ENCODE measurements at places on chromosomes 2 and 18.

DNA sequence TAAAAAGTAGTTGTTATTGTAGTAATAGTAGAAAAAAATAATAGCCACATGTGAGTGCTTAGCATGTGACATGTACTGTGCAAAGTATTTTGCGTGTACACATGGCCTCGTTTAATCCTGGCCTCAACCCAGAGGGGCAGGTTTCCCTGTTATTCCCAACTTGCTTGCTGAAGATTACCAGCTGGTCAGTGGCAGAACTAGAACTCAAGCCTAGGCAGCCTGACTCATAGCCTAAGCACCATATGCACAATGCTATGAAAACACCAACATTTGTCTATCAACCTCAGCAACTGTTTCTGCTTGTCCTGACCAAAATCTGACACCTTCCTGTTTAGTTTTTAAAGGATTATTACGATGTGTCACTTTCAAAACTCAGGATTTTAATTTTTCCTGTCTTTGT, 234.9 kb upstream of the SMAD7 start:
- DNase-seq: no peak

DNA sequence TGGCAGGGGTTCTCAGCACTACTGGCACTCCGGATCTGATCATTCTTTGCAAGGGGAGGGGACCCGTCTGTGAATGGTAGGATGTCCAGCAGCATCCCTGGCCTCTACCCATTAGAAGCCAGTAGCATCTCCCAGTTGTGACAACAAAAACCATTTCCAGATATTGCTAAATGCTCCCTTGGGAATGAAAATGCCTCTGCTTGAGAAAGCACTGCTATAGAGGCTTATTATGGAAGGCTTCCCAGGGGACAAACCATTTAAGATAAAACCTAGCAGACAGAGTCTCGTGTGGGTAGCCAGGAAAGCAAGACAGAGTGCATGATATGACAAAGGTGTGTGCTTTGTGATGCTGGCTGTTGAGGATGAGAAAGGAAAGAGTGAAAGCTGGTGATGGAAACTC, 273.7 kb downstream of the TMX3 start:
- no peak for DNase-seq

DNA sequence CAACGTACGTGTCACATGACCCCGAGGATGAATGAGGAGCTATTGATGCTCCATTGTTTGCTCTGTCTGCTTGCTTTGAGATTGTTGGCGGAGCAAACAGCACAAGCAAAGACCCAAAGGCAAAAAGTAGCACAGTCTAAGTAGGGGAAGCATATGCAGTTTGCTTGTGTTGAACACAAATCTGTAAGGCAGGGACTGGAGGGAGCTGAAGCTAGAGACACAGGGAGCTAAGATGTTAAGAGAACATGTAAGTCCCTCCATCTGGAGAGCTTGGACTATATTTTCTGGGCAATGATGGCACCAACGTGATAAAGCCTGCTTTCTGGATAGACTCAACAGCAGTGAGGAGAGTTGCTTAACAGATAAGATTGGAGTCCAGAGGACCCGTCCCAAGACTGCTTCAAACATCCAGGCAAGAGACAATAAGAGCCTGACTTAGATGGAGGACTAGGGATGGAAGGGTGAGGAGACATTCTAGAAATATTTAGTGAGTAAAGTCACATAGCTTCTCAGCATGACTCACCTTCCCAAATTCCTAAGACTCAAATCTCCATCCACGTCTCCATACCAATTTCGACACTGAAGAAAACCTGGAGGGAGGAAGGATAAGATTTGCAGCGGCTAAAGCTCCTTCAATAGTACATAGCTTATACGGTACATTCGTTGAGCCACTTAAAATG, 88.1 kb upstream of the KLF7 start:
- DNase-seq: no peak

GRCh38 chr18:3625742-3626091, 175.7 kb downstream of the TGIF1 start:
- DNase-seq: no peak

GRCh38 chr18:58527285-58527951, 101.5 kb downstream of the ALPK2 start:
- DNase-seq: no peak

GRCh38 chr18:35182151-35182550, 58.7 kb upstream of the ZNF397 start:
- DNase-seq: no peak

DNA sequence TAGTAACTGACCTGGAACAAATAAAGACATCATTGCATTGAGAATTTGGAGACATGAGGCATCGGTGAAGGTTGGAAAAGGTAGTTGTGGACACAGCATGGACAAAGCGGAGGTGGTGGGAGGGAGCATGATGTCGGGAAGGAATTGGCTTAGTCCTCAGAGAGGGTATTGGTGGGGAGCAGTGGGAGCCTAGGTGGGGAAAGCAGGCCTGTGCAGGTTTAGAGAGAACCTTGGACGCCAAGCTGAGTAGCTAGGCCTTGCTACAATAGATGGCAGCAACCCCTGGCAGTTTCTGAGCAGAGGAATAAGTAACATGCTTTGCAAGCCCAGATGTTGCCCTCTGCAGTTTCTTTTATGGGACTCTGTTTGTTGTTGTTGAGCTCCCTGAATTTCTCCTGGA, 177.1 kb upstream of the LHCGR start:
- DNase-seq: no peak

GRCh38 chr18:227902-228301, 39.9 kb downstream of the THOC1 start:
- no peak for DNase-seq

DNA sequence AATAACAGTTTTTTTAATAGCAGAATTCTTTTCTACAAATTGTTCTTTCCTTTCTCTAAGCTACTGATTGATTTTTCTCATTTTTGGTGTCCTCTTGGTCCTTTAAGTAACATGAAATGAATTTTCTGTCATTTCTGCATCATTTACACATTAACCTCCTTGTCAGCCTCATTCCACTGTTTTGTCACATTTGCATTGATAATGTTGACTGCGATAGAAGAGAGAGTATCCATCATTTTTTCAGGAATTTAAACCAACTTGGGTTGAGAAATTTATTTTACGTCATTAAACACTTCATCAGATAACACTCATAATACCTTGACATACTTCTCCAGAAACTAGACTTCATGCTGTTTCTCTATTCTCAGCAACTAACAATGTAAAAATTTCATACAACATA, 422.2 kb downstream of the LRRTM4 start:
- DNase-seq: no peak

GRCh38 chr2:51401546-51401945, 369.6 kb upstream of the NRXN1 start:
- no peak for DNase-seq

DNA sequence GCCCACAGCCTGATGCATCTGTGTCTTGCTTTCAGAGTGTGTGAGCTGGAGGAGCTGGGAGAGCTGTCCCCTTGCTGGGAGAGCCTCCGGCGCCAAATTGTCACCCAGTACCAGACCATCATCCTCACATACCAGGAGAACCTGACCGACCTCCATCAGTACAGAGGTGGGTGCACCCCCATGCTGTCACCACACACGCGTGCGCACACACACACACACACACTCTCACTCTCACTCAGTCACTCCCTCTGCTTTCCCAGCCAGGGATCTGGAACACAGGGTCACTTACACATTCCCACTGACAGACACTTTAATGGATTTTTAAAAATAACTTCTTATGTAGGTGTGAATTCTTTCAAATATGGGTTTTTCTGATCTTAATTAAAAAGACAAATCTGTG, 64.5 kb downstream of the COA5 start:
- DNase-seq: no peak

DNA sequence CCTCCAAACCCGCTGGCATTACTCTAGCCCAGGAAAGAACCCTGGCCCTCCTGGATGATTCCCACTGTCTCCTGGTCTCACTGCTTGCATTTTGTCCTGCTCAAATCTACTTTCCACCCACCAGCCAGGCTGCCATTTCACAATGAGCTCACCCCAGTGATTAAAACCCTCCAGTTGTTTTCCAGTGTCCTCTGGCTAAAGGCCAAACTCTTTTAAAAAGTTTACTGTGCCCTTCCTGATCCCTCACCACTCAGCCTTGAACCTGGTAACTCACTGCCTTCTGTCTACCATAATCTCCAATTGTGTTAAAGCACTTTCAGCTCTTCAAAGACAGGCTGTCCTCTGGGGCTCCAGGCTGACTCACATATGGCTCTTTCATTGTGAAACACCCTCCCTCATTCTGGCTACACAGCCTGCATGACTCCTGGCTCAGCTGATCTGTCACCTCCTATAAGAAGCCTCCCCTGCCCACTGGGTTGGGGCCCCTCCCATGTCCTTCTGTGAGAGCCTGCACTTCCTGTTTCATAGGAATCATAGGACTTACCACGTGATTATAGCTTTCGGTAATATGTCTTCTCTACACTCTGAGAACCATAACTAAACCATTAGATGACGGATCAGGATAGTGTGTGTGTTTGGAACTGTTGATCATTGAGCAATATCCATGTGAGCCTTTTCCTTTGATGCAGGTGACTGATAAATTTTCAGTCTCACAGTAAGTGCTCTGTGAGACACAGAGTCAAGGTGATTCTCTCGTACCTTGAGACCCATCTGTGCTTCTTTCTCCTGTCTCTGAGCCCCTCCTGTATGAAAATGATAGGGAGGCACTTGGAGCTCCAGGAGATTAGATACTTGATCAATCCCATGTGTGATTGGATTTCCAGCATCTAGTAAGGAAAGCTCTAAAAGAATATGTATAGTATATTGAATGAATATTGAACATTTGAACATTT, 590.8 kb upstream of the ID2 start:
- no peak for DNase-seq

GRCh38 chr2:78811955-78812610, 213.4 kb upstream of the REG3G start:
- no peak for DNase-seq

DNA sequence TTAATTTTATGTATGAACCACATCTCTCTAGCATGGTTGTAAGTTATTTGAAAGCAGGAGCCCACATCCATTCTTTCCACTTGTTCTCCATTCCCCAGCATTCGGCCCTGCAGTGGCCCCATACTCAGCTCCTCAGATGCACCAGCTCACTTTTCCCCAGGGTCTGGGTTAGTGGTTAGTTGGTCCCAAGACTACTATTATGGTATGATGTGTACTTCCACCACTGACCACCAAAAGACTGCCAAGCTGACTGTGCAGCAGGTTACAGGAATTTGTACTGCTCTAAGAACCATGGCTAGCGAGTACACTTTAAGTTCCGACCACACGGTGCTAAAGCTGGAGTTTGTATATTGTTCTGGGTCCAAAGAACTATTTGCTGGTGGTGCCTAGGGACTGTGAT, 413.6 kb upstream of the TCF4 start:
- DNase-seq: no peak

DNA sequence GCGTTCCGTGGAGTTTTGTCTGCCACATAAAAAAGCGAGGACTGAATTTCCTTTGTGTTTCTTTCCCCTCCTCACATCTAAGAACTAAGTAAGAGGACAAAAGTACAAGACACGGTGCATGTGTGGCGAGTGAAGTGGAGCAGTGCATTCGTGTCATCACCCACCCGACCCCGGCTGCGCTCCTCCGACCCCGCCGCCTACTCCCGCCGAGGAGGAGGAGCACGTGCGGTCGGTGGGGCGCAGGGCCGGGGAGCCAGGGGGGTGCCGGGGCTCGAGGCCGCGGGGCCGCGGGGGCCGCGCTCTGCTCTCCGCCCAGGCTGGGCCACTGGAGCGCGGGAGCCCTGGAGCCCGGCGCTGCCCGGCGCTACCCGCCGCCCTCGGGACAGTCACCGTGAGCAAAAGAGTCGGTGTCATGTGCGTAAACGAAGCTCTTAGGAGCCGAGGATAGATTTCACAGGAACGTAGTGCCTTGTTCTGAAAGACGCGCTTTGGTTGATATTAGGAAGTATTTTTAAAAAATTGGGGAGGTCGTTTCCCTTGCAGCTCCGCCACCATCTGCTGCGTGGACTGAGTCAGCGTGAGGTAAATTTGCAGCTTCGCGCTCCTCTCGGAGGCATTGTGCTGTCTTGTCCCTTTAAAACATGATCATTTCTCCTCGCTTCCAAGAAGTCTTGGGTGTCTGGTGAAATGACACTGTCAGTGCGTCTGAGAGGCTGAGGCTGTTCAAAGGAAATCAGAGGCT, 11.0 kb downstream of the TBR1 start:
- no peak for DNase-seq

GRCh38 chr18:44823782-44824181, 143.1 kb downstream of the SETBP1 start:
- no peak for DNase-seq

GRCh38 chr2:230254152-230254881, 28.8 kb downstream of the SP140 start:
- peak; percentile 39 for DNase-seq

DNA sequence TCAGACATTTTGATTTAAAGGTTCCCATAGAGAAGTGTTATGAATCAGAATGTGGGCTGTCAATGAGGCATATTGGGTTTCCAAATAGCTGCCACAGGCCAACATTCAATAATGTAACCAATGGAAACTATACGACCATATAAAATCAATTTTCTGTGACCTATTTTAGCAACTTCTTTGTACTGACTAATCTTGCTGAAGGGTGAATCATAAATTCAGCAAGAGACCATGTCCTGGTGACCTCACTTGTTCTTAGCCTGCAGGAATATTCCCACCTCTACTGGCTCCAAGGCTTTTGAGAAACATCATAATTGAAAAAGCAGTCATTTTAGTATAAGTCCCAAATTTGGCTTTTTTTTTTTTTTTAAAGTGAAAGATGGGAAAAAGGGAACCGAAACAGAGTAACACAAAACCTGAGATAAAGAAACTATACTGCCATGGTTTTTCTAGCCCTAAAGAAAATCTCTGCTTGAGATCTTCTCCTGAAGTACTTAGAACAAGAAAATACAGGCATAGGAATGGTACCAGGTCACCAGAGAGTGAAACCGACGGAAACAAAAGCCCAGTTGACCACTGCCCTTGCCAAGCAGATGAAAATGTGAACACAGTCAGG, 32.1 kb downstream of the PLEKHM3 start:
- DNase-seq: no peak

GRCh38 chr2:215528555-215528954, 92.7 kb upstream of the FN1 start:
- DNase-seq: no peak

- DNase-seq: no peak
These were observed 145.1 kb upstream of the RMP24 start for GRCh38 chr18:35827275-35827902.

DNA sequence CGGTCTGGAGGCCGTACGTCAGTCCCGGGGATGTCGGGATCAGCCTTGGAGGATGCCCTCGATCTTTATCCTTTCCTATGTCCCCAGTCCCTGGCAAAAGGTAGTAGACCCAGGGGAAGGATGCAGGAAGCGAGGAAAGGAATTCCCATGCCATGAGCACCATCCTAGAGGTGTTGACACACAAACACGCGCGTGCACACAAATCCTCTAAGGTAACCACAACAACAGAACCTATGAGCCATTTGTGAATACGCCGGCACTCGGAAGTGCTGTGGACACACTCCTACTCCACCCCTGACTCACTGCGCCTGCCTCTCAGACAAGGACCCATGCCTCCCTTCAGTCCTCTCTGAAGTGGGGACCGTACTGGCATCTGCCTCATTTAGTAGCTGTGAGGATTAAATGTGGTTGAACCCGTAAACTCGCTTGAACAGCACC, 11.3 kb upstream of the MLPH start:
- peak; percentile 57 for DNase-seq

GRCh38 chr18:79071503-79072210, 2.5 kb downstream of the ATP9B start:
- no peak for DNase-seq

GRCh38 chr18:35588995-35589394, 7.5 kb downstream of the GALNT1 start:
- DNase-seq: peak; percentile 59
